ENCODE measurements at places on chromosomes 2 and 18.
A peak's percentile ranks its signal among the peaks of the same experiment; 100 is the strongest.

DNA sequence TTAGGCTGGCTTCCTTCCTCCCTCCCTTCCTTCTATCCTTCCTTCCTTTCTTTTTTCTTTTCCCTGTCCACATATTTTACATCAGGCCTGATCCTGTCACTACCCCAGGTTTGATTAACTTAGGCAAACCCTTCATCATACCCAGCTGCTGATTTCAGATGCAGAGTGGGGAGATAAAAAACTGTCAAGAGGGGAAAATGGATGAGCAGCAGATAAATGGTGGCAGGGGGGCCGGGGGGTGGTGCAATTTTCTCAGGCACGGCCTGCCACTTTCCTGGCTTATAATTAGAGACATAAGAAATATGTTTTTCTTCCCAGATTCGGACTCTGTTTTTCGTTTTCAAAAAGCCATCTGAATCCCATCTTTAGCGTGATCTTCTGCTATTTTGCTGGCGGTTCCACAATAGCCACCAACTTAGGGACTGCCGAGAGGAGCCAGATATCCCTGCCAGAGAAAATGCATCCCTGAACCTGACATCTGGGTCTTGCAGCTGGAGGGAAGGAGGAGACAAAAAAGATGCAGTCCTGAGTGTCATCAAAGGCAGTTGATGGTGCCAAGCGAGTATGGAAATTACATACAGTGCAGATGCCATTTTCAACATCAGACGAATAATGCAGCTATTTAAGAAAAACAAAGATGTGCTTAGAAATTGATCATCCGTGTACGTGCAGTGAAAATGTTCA, 49.9 kb downstream of the CXCR4 start:
- DNase-seq = no peak

DNA sequence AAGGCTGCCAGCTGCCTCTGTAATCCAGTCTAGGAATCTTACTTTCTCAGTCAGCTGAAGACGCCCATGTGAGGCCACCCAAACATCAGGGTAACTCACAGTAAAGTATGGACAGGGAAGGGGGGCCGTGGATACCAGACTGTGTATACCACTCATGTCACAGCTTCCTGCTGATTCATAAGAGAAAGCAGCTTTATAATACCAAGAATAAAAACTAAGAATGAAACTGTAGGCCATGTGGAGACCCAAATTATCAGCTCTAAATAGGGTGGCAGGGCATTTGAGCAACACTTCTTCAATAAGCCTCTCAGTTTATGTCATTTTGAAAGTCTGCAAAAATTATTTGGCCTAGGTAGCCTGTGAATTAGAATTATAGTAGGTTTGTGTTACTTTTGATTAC, 115.0 kb upstream of the CDCA7 start:
- no peak for DNase-seq

GRCh38 chr2:10584242-10584753, 105.5 kb downstream of the NOL10 start:
- no peak for DNase-seq

- DNase-seq = no peak
Measured at GRCh38 chr2:24181849-24182248, 7.0 kb downstream of the FAM228A start.

GRCh38 chr2:96945014-96945413, 41.4 kb downstream of the FAM178B start:
- DNase-seq = no peak

DNA sequence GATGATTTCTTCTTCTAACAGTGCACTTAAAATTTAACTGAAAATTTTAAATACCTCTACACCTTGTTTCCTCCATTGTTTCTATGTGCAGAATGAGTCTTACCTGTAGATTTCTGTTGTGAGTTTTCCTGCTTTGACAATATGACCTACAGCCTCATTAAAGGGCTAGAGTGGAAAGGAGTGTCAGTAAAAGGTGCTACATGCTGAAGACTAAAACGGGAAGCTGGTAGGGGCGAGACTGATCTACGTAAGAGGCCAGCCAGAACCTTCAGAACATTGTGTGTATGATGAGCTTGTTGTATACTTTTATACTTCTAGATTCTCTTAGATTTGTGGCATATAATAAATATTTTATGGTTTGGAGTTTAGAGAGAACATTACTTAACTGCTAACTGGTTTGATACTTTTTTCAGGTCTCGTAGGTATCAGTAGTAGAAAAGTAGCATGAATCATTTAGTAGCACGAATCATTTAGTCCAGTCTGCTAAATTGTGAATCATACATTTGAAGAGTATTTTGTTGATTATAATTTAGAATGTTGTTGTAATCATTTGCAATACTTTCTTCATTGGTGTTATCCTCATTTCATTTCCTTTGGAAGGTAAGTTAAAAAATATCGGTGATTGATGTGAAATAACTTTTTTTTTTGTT, 14.3 kb downstream of the INSIG2 start:
- DNase-seq = no peak

- DNase-seq = no peak
Measured at GRCh38 chr2:42924418-42924886, 132.1 kb upstream of the HAAO start.

GRCh38 chr2:156476850-156477206, 40.6 kb downstream of the GPD2 start:
- no peak for DNase-seq

GRCh38 chr2:19099181-19099580, 259.2 kb downstream of the OSR1 start:
- DNase-seq = no peak

DNA sequence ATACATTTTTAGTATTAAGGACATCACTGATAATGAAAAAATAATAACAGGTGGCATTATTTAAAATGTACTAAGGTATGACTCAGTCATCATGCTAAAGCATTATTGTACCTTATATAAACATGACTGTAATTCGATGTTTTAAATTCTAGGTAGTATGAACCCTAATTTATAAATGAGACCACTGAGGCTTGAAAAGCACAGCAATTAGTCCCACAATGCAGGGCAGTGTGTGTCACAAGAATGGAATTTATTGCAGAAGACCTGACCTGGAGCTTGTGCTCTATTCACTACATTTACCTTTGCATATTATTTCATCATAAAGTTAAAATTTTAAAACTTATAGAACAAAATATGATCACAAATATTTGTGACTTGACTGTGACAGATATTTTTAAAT, 358.5 kb upstream of the DSEL start:
- DNase-seq = no peak

DNA sequence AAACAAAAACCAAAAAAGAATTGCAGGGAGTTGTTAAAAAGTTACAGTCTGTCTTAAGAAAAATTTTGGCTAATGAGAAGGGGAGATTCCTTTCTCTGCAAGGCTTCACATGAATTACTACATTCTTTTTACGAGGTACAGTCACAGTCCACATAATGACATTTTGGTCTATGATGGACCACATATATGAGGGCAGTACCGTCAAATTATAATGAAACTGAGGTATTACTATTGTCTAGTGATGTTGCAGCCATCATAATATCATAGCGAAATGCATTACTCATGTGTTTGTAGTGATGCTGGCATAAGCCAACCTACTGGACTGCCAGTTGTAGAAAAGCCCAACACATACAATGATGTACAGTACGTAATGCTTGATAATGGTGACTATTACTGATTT, 12.5 kb downstream of the SERPINB7 start:
- no peak for DNase-seq

DNA sequence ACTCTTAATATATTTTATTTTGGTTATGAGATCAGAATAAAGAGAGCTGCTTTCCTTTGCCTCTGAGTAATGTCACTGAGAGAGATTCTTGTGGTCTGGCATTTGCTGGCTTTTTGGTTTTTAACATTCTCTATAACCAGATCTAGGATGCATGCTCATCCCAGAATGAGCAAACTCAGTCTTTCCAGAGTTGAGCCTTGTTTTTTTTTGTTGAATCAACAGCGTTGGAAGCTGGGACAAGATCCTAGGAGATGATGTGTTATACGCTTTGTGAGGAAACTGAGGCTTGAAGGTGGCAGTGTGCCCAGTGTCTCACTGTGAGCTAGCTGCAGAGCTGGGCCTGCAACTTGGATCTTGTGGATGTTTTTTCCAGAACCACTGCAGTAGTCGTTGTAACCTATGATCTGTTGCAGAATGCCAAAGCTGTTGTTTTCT, 19.5 kb downstream of the MYO1B start:
- no peak for DNase-seq

GRCh38 chr2:145980318-145980717, 1460.4 kb upstream of the ZEB2 start:
- DNase-seq = no peak

GRCh38 chr2:134679745-134680144, 39.1 kb downstream of the TMEM163 start:
- DNase-seq = peak; percentile 21

DNA sequence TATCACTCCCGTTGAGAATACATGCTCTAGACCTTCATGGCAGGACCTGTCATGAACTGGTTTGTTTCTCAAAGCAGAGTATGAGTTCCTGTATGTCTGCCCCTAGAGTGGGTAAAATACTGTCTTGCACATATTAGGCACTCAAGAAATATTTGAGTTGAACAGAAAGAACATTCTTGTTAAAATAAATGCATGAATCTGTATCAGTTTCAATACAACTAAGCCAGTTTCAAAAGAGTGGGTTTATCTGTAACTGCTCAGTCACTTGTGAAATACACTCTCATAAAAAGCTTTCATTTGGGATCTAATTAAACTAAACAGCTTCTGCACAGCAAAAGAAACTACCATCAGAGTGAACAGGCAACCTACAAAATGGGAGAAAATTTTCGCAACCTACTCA, 69.2 kb downstream of the RFTN2 start:
- DNase-seq = no peak

GRCh38 chr2:58122540-58122939, 75.9 kb downstream of the VRK2 start:
- no peak for DNase-seq

- DNase-seq = peak; percentile 20
Measured at GRCh38 chr2:232420463-232421188, 14.0 kb downstream of the ALPG start.

DNA sequence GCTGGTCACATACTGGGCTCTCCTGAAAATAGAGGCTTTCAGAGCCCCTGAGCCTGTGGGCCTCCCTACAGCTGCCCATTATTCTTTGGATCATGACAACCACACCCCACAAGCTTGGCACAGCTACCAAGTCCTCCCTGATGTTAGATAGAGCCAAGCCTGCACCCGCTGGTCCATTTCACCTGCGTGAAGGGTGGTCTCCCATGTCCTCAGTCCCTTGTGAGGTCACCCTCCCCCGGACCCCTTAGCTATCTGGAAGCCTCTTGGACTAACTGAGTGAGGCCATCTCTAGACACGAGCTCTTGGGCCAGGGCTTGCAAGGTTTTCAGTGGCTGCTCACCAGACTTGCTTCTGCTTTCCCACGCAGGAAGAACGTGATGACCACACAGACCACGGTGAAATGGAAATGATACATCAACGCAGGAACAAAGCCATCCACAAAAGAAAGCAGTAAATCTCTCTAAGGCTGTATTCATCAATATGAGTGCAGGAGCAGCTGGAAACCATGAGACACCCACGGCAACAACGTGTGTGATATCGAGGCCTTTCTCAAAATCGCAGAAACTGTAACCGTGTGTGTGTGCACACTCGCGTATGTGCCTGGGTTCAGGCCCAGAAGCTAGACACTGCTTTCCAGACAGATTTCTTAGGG, 10.1 kb upstream of the MAL start:
- no peak for DNase-seq

DNA sequence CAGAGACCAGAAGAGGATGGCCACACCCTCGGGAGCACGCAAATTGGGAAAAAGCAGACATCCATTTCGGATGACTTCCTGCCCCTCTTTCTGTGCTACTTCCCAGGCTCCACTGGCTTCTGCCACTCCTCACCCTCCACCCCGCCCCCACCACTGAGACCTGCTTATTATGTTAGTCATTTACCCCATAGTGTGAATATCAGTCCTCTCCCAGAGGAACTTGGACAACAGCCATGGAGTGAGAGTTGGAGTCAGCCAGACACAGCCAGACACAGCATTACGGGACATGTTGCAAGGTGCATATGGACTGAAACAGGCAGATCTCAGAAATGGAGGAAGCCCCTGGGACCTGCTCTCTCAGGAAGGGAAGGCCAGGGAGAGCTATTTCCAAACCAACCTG, 51.8 kb downstream of the CTIF start:
- no peak for DNase-seq

DNA sequence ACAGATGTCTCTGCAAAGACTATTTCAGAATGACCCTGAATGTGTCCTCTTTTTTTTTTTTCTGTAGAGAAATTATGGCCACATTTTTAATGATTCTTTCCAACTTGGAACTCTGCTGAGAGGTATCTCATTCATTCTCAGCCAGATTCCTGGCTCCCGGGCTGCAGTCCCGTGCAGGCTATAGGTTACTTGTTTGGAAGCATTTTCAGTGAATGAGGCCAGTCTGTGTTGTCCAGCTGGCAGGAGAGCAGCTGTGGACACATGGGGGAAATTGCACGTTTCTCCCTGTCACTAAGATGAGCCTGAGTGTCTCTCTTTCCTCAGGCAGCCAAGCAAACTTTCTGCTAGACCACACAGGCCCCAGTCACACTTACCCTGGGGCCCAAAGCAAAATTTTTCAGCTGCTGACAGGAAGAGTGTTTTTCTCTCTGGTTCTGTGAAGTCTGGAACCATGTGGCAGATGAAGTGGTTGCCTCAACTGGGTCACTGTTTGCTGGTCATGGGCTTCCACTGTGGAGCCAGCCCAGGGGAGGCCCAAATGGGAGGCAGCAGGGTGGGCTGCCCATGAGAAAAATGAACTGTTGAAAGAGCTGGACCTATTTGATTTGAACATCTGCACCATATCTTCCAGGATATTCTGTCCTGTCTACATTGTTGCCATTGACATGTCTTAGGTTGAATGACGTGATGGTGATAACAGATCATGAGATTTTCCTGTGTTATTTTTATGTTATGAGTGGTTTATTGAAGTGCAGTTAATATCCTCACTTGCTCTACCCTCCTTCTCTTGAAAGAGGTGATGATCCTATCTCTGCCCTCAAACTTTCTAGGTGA, 431.2 kb downstream of the LPIN1 start:
- DNase-seq = no peak

DNA sequence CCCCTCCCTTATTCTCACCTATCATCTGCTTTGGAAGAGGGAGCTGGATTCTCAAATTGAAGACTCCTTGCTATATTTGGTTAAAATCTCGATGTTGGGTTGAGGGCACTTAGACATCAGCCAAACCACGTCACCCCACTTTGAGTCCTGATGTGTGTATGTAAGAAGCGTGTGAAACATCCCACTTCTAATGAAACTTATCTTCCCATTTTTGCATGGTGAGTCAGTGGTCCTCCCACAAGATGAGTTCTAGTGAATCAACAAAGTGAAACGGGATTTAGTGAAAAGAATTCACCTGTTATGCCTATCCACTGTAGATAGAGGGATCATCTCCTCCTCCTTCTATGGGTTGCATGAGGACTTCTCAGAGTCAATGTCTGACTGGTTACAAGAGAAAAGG, 51.4 kb upstream of the SPRED2 start:
- DNase-seq = no peak

GRCh38 chr2:40401896-40402295, 50.0 kb downstream of the SLC8A1 start:
- no peak for DNase-seq

GRCh38 chr2:118737684-118738083, 109.8 kb downstream of the EN1 start:
- DNase-seq = no peak

All from T-helper 1 cell (primary cell).